ENCODE measurements at places on chromosomes 3 and 15. TPM values are rescaled to one million over a fixed set of nuclear protein-coding genes. Genes with fewer than 3 reads are reported as not detected.

- DNase-seq, result no peak
Measured at GRCh38 chr15:29708519-29708918, 113.7 kb downstream of the TJP1 start.

GRCh38 chr3:52931889-52932288 is 34.5 kb upstream of the STIMATE start:
- no peak for DNase-seq

Gene MYH15
- 0.22 TPM for total RNA-seq

Gene WNT7A
- total RNA-seq, result not detected

GRCh38 chr3:115982629-115983028 is 359.3 kb downstream of the GAP43 start:
- DNase-seq, result no peak

- no peak for DNase-seq
Measured at GRCh38 chr3:87508921-87509320, 232.5 kb upstream of the POU1F1 start.

Gene TNFAIP8L3
- 6.0 TPM for total RNA-seq

DNA sequence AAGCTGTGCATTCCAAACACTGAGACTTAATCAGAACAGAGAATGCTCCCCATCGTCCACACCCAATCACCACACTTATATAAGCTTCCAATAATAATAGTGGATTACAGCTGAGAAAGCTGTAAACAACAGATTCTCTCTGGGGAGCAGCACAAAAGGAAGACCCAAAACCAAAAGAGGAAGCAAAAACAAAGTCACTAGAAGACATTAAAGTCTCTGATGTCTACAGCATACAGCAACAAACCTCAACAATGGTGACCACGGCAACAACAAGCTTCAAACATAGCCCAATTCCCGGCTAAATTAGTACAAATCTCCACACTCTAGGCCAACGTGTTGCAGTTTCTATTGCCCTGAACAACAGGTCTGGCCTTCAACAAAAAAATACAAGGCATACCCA is 37.7 kb downstream of the ZDHHC23 start:
- no peak for DNase-seq

- DNase-seq, result no peak
Measured at GRCh38 chr15:72341361-72341760, 21.4 kb upstream of the CELF6 start.

DNA sequence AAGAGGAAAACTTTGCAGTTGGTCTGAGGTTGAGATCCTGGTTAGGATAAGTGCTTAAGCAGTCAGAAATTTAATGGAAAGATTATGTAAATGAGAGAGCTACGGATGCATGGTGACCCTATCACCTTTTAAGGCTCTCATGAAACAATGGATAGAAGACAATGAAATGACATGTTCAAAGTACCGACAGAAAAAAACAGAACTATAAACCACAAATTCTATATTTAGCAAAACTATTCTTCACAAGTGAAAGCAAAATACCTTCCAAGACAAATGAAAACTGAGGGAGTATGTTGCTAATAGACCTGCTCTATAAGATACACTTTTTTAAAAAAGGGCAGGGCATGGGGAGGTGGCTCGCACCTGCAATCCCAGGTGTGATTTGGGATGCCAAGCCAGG is 32.2 kb downstream of the DNAAF4 start:
- no peak for DNase-seq

DNA sequence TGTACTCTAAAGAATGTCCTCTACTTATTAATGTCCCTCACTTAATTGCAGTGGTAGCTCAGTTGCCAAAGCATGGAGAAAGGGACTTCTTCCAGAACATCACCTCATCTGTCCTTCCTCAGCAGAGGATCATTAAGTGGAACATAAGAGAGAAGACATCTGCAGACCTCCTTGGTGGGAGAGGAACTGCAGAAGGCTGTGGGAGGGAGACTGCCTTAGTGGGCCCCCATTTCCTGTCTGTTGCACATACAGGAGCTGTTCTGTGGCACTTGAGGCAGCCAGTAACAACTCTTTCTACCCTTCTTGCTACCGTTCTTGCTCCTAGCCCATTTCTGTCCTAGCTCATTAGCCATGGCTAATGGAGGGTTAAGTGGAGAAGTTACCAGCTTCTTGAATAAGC is 33.6 kb downstream of the HPS3 start:
- DNase-seq, result no peak

- no peak for DNase-seq
Measured at GRCh38 chr3:49121132-49121736, 611 bp upstream of the USP19 start.

DNA sequence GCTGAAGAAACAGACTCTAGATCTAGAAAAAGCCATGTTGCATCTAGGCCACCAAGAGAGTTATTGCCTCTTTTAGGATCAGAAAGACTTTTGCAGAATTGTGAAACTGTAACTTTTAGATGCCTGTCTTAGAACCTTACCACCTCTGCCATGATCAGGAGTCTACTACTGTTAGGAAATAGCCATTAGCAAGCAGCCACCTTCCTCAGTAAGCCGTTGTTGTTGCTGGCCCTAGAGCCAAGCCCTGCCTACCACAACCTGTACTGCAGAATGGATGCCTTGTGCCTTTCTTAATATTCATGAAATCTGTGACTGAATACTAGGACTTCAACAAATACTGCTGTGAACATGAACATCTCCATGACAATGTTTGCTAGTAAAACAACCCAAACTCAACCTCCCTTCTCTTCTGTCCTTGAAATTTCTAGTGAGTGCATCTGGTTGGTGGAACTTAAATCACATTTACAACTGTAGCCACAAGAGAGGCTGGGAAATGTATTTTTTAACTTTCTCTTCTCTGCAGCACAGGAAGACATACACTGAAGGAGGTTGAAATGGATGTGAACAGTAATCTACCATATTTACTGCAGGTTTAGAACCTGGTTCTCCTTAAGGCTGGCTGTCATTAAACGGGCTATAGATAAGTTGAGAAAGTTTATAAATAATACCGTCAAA is 20.7 kb downstream of the RASA2 start:
- no peak for DNase-seq

DNA sequence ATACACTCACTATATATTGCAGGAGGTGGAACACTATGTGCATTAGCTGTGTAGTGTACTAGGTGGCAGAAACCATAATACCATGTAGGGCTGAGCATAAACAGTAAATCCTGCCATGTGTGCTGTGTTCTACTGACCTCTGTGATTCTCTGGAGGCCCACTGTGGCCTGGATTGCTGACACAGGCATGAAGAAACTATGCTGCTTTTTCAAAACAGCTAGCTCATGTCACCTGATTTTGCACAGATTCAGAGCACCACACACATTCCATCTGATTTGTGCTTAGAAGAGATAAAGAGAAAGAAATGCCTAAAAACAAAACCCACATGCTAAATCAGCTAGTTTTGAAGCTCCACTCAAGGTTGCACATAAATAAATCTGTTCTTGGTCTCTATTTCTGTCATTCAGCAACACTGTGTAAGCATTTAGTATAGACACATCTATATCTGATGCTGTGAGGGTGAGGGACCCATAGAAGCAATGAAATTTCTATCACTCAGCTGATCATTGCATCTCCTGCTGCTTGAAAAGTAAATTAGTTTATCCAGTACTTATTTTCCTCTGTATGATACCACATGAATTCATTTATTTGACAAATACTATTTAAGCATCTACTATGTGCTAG is 1007.7 kb upstream of the SEMA6D start:
- DNase-seq, result no peak

- DNase-seq, result no peak
Measured at GRCh38 chr3:126535636-126536035, 11.7 kb downstream of the CHST13 start.
